ENCODE measurements at places on chromosomes 16 and 17.

DNA sequence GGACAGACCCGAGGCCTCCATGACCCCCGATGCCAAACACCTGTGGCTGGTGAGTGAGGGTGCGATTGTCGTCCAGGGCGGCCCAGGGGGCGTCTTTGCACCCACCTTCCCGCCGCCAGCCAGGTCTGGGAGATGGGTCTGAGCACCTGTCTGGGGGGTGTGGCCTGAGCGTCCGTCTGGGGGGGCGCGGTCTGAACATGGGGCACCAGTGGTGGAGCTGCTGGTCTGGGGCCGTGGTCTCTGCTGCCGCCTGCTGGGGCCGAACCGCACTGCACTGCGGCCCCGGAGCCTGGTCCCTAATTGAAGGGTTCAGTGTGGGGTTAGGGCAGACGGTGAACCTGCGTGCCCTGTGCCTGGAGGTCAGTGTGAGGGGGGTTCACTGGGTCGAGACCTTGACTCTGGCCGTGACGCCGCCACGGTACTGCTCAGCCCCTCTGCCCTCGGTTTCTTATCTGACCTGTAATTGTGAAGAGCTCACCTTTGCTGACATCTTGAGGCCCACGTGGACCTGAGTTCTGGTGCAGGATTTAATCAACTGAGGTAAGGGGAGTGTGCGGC, 12.6 kb upstream of the TCF25 start:
- peak; percentile 59 for DNase-seq

GRCh38 chr16:67184995-67185650, 1.4 kb upstream of the MATCAP1 start:
- DNase-seq: peak; percentile 74

- no peak for DNase-seq
These were observed 8.5 kb downstream of the CHD3 start for GRCh38 chr17:7897090-7897489.

DNA sequence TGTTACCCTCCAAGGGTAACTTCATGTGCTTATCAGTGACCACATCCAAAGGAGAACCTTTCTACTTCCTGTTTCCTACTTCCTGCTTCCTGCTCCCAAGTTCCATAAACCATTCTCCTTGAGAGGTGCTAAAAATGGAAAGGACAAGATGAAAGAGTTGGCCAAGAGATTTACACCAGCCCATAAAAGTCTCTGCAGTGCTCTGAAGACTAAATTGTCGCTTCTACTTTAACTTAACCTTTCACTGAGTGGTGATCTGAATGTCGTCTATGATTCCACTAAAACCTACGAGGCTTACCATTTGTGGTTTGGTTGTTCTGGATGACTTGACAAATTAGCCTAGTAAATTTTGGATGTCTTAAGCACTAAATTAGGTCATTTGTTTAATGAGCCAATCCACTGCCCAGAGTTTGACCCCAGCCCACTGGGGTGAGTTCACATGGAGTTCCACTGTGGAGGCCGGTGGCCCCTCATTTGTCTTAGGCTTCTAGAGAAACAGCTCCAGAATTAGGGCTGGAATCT, 333.1 kb downstream of the FOXL1 start:
- DNase-seq: no peak

GRCh38 chr17:19646788-19647696, 1.5 kb upstream of the ALDH3A2 start:
- DNase-seq: no peak

DNA sequence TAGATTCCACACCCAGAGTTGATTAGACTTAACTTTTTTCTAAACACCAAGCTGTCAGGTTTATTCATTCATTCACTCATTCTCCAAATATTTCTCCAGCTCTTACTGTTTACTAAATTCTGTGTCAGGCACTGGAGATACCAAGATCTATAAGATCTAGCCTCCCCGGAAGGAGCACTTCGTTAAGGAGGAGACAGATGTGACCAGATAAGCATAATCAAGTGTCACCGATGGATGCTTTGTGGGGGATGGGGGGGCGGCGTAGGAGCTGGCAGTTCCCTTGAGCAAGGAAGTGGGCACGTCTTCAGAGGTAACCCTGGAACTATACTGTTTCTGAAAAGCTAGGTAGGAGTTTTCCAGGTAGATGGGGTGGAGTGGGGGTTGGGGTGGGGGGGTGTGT, 3.8 kb upstream of the RPL26 start:
- no peak for DNase-seq

- no peak for DNase-seq
These were observed 15.9 kb downstream of the TMEM235 start for GRCh38 chr17:78247304-78247703.

- no peak for DNase-seq
These were observed 6.2 kb downstream of the CNP start for GRCh38 chr17:41972571-41973407.

GRCh38 chr17:50420419-50421112, 5.5 kb upstream of the ACSF2 start:
- DNase-seq: no peak

DNA sequence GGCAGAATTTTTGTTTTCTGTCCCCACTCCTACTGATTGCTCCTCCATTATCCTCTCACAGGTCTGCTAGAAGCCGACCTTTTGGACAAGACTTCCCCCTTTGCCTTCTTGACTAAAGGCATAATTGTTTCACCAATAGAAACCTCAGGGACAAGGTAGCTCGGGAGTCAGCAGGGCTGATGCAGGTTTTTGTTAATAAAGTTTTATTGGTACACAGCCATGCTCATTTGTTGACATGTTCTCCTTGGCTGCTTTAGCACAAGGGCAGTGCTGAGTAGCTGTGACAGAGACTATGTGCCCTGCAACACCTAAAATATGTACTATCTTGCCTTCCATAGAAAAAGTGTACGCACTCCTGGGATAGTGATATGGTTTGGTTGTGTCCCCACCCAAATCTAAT, 271.6 kb downstream of the XYLT1 start:
- DNase-seq: no peak

- DNase-seq: no peak
These were observed 205.2 kb downstream of the RAB11FIP4 start for GRCh38 chr17:31596382-31597323.

DNA sequence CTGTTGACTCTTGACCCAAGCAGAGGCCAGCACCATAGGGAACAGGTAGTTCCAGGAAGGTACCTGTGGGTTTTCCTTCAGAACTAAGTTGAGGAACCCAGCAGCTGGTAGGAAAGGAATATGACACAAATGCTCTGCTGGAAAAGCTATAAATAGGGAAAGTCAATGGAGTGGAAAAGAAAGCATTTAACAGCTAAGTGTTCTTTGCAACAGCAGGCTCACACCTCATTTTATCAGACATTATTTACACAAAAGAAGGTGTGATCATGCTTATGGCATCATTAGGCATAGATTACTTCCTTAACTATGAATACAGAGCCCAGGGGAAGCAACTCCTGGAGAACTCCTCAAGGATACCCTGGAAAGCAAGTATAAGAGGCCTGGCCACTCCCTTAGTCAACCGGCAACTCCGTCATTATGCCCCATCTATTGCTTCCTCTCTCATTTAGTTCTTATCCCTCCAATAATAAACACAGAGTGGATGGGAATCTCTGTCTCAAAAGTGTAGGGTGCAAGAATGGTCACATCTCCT, 128.1 kb downstream of the HS3ST2 start:
- DNase-seq: no peak

GRCh38 chr17:82282239-82283207, 9.0 kb upstream of the CSNK1D start:
- DNase-seq: no peak

GRCh38 chr17:68356520-68356919, 65.2 kb downstream of the ARSG start:
- DNase-seq: peak; percentile 45

- peak; percentile 28 for DNase-seq
These were observed 104.7 kb downstream of the MRM1 start for GRCh38 chr17:36705874-36706731.

Measured in stimulated activated CD4-positive, alpha-beta T cell treated with anti-CD3 and anti-CD28 coated beads, Interleukin-1b, Interleukin-23, amount 100 ng/mL, for 24 hours (primary cell).